Mesenchymal stem cell (in vitro differentiated cells and primary cell): ENCODE measurements at places on chromosomes 3 and 15.

DNA sequence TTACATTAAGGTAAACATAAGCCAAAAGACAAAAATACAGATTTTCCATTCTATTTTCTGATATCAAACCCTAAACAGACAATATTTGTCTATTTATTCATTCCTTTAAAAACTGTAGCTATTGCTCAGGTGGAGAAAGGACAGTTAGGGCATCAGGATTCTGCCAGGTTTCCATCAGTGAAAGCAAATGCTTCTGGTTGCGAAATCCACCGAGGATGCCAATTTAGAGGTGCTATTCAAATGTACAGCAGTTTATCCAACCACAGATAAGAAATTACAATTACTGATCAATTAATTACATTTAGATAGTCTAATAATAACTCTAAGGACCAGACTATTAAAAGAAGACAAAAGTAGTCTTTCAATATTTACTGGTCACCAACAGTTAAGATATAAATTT is 3.9 kb downstream of the TOMM70 start:
- no peak for DNase-seq

- DNase-seq = peak; percentile 73
Measured at GRCh38 chr3:73729969-73730440, 105.3 kb upstream of the PDZRN3 start.

- DNase-seq = peak; percentile 96
Measured at GRCh38 chr15:58551764-58552504, 120.1 kb downstream of the LIPC start.

- DNase-seq = no peak
Measured at GRCh38 chr15:97678656-97679055, 281.8 kb upstream of the ARRDC4 start.

DNA sequence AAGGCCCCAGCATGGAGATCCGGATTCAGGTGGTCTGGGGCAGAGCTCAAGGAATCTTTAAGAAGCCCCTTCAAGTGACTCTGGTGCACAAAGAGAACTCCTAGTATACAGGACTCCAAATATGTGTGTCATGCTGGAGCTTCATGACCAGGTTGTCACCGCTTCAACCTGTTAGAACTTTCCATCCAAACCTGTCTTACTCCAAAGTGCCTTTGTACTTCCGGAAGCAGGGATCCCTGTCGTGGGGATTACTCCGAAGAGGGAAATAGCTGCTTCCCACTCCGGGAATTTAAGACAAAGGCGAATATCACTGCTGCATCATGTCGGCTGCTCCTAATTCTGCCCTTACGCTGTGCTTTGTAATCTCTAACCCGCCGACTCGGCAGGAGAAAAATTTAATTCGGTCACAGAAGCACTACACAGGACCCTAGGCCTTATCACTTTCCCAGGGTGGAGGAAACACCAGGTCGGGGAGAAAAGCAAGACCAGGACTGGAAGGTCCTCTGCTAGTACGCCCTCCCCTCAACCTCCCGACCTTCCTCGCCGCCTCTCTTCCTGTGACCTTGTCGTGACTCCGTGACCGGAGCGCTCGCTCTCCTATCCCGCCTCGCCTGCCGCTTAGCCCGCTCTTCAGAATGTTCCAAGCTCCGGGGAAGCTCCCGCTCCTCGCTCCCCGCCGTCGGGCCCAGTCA is 730 bp downstream of the HIGD1A start:
- DNase-seq = peak; percentile 52

DNA sequence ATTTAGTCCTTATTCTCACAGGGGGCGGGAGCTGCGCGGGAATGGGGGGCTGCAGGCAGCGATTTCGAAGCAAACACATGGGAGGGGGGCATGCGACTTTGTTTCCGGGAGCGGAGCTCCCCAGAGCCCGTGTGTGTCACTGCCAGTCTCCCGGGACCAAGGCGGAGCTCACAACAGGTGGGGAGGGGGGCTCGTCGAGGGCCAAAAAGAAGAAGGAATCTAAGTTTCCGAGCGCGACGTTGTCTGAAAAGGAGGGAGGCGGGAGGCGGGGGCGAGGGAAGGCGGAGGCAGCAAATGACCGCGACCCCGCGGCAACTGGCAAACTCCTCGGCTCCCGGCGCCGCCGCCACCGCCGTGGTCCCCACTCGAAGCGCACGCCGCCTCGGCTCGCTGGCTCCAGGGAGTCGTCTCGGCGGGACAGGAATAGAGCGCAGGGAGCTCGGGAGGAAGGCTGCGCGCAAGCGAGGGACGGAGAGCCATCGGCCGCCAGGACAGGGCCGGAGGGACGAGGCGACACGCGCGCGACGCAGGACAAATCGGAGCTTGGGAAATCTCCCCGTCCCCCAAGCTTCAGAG is 1.4 kb downstream of the FOXP1 start:
- peak; percentile 46 for DNase-seq

DNA sequence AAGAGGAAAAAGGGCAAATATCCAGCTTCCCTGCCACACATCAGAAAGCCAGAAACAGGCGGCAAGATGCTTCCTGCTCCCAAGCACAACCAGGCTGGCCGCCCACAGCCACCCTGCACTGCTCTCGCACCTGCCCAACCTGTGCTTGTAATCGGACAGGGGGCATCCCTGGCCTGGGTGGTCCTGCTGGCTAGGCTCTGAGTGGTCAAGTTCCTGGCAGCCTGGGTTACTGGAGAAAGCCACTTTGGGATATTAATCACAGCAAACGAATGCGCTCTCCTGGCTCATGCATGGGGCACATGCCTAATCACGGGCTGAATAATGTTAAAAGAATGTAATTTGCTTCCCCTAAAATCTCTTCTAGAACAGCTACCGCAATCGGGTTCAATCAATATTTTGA is 442.4 kb downstream of the MCTP2 start:
- DNase-seq = no peak

GRCh38 chr3:100548053-100548452 is 55.6 kb downstream of the TMEM45A start:
- DNase-seq = peak; percentile 33

DNA sequence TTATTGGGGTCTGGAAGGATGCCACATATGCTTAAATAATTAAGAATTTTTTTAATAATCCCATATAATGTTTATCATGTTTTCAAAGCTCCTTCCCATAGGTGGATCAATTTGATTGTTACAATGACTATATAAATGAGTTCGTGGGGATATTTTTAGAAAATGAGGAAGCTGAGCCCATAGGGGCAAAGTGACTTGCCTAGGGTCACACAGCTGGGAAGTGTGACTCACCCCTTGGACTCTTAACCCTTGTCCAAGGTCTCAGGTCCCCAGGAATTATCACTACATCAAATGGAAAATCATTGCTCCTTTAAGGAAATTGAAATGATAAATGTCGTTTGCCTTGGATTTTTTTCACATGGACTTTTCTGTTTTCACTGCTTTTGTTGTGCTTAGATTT is 161.2 kb upstream of the RGMA start:
- DNase-seq = no peak

- DNase-seq = peak; percentile 83
Measured at GRCh38 chr3:172221547-172221946, 182.2 kb downstream of the FNDC3B start.

GRCh38 chr15:90232196-90232595 is 1.5 kb downstream of the CIB1 start:
- DNase-seq = peak; percentile 20

GRCh38 chr15:78682004-78682651 is 41.1 kb upstream of the CHRNB4 start:
- no peak for DNase-seq

DNA sequence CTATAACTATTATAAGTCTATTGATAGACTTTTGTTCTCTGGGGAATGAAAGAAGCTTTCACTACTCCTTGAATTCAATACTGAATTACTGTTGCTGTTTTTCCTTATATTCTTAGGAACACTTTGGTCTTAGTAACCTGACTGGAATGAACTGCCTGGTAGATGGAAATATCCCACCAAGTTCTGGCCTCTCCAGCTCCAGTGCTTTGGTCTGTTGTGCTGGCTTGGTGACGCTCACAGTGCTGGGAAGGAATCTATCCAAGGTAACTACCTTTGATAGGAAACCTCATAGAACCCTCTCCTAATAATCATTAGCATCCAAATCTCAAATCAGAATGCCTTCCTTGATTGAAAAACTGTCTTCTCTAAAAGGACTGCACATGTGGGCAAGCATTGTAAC is 69.1 kb downstream of the GALK2 start:
- DNase-seq = peak; percentile 46

- DNase-seq = no peak
Measured at GRCh38 chr15:78507831-78508160, 419 bp downstream of the HYKK start.

DNA sequence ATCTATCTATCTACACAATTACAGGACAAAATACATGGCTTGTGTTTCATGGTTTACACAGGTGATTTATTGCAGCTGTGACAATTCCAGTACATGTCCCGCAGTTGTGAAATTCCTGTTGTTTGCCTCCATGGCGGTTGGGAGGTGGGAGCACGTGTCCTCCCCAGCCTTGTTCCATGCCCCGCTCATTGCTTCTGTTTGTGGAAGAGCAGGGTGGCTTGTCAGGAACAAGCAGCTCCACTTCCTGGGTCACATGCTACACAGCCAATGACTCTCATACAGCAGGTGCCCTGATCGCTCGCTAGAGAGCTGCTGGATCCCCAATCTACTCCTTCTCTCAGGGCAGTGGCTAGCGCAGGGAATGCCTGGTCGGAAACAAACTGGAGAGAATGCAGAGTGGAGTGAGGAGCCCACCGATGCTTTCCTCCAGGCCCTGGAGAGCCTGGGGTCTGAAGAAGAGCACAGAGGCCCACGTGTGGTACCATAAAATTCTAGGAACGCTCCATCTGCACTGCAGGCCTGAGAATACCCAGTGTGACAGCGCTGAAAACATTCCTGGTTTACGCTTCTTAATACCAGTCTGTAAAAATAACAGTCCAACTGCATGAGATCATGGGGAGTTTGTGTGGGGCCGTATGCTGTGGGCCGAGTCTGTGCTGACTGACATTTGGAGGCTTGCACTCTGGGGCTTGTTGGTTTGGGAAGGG is 270.6 kb upstream of the RGMA start:
- no peak for DNase-seq

DNA sequence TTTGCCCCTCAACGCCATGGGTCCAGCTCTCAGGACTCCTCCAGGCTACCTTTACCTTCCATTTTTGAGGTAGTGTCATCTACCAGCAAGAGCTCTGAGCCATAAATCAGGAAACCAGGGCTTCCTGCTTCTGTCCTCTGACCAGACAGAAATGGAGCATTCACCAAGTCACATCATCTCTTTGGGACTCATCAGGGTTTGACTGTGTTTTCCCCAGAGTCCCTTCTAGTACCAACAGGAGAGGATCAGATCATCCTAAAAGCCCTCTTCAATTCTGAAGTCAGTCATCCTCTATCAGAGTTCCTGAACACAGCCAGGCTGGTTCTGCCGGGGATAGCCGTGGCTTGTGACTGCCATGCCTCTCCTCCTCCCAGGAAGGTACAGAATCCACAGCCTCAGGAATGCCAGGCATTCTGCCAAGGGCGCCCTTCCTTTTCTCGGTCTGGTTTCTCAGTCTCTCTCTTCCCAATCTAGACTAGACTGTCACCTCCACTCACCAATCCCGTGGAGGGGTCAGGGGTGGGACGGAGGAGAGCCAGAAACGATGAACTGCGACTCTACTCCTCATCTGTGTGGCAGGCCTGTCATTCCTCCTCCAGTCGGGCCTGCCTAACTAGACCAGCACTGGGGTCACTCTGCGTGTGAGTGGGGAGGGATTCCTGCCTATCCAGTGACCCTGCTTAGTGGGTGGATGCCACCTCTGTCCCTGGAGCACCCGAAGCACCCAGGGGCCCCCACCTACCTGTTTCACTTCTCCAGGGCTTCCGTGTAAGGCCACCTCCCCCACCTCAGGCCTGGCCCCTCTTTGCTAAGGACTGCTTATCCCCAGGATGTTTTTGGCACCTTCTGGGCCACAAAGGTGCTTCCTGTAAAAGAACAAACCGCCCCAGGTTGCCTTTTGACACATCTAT is 30.9 kb downstream of the CCNL1 start:
- DNase-seq = peak; percentile 54

DNA sequence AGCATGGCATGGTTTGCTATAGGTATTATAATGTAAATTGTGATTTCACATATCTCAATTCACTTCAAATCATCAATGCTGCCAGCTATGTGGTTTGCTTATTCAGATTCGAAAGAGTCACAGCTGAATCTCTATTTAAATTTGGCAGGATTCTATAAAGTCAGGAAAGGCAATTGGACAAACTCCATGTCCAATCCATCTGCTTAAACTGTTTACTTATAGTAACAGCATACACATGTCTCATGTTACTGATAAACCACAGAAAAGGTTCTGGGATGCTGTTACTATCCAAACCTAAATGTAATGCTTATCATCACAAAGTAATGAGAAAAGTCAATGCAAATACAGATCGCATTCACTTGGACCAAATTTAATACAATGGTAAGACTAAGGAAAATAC is 229.7 kb downstream of the ISL2 start:
- no peak for DNase-seq

DNA sequence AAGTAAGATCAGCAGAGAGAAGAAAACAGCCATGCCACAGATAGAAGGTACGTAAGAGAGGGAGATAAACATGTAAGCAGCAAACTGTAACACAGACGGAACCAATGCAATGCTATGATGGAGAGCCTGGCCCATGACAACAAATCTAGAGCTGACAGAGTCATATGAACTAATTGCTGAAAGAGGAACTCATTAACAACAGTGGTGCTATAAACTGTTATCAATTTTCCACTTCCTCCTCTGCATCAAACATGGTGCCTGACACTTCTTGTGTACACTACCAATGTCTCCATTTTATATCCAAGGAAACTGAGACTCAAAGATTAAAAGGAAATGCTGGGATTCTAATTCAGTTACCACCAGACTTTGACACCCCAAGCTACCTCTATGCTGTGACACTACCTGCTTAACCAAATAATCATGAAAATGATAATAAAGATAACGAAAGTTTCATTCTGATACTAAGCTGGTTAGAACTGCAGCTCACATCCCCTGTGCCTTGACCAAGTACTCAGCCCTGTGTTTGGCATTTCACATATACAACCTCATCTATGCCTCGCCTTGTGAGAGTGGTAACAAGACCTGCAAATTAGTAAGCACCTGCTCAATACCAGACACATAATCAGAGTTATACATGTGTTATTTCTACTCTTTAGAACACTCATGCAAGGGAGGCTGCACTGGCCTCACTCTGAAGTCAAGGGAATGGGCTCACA is 79.3 kb downstream of the ANO10 start:
- DNase-seq = no peak
